DND-41 (cell line): ENCODE measurements at places on chromosomes 12 and 14.

DNA sequence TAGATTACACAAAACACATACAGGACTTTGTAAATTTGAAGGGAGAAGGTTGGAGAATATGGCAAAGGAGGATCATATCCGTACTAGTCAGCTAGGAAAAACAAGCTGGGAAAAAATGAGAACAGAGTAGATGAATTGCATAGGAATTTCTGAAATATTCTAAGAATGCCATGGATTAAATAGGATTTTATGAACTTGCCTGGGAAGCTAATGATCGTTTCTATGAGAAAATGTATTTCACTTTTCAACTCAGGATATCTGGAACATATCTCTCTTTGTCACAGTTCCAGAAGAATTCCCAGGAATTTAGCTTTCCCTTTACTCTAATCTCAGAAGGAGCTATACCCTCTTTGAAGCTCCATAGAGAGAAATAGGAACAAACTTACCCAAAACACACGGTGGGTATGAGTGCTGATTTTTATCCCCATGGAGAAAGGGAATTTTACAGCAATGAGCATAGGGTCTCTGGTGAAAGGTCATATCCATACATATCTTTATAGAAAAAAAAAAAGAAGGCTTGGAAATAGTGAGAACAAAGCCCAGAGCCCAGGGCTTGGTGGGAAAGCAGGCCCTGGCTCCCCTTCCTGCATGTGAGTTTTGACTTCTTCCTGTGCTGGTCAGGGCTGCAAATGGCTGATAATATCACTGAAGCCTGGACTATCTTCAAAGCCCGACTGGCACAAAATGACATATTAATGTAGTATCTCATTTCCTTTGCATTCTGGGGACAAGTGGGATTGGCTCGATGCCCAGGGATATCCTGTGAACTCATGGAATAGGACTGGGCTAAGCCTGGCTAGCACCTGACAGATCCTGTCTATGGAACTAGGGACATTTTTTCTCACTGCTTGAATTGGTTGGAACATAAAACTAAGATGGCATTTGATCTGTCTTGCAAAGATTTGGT lies 136.3 kb downstream of the AEBP2 start:
- no peak for DNase-seq

DNA sequence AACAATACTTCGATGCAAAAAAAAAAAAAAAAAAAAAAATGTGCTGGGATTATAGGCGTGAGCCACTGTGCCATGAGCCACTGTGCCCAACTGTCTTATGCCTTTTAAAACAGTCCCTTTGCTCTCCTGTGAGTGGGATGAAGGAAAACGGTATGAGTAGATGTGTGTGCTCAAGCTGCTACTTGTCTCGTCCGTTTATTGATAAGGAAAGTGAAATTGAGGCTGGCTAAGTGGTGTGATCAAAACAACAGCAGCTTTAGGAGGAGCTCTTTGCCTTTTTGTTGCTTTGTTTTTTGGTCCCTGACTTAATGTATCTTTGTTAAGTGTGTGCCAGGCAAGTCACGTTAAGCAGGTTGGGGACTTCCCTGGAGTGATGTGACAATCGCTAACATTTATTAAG lies 275.9 kb downstream of the TMEM132C start:
- no peak for DNase-seq

- no peak for DNase-seq
Measured at GRCh38 chr12:2651068-2651965, 143.5 kb upstream of the FKBP4 start.

GRCh38 chr12:47216150-47216677 lies 136.5 kb upstream of the AMIGO2 start:
- DNase-seq = peak; percentile 79

DNA sequence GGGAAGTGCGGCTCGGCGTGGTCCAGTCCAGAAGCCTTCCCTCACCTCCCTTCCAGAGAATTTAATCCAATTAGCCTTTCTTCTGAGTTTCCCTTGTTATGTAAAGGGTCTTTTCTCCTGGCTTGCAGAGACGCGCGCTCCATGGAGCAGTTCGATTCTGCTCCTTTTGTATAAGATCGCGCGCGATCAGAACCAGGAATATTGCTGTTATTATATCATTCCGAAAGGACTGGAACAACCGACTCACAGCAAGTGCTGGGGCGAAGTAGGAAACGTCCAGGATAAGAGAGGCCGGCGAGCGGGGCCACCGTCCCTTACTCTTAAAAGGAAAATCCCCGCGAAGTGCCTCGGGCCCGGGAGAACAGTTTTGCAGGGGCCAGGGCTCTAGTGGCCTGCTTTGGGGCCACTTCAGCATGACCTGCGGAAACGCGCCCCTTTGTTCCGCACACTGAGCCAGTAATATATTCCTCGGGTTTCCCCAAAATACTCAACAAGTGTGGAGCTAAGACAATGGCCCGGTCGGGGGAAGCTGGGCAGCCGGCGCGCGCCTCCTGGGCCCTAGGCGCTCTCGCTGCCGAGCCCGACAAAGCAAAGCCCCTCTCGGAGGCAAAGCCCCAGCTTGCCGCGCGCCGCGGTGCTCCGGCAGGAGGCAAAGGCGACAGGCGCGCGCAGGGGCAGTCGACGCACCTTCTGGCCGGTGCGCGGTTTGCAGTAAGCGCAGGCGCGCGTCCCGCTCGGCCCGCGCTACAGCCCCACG lies 2.9 kb downstream of the RFX4 start:
- DNase-seq = no peak

- no peak for DNase-seq
Measured at GRCh38 chr12:117502633-117503032, 141.2 kb upstream of the NOS1 start.

DNA sequence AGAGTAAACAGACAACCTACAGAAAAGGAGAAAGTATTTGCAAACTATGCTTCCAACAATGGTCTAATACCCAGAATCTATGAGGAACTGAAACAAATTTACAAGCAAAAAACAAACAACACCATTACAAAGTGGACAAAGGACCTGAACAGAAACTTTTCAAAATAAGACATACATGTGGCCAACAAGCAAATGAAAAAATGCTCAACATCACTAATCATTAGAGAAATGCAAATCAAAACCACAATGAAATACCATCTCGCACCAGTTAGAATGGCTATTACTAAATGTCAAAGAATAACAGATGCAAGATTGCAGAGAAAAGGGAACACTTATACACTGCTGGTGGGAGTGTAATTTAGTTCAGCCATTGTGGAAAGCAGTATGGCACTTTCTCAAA lies 125.8 kb downstream of the C12orf42 start:
- no peak for DNase-seq

DNA sequence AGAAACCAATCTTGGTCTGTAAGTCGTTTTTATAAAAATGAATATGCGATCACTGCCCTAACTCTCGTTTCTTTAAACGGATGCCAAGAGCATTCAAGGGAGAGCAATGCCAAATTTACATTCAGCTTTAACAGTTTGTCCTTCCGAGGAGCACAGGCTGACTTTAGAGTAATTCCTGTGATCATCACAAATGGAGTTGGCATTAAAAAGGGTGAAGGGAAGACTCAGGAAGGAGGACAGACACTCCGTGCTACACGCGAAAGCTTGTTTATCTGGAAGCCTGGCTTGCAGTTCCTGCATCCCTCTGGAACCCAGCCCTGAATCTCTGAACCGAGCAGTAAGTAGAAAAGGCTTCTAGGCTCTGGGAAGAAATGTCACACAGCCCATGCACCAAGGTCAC lies 78.4 kb downstream of the PAPOLA start:
- no peak for DNase-seq
